ENCODE measurements at places on chromosomes 6 and 20.

- DNase-seq: peak; percentile 84
Observed at GRCh38 chr20:48750941-48751635, 76.7 kb downstream of the PREX1 start.

DNA sequence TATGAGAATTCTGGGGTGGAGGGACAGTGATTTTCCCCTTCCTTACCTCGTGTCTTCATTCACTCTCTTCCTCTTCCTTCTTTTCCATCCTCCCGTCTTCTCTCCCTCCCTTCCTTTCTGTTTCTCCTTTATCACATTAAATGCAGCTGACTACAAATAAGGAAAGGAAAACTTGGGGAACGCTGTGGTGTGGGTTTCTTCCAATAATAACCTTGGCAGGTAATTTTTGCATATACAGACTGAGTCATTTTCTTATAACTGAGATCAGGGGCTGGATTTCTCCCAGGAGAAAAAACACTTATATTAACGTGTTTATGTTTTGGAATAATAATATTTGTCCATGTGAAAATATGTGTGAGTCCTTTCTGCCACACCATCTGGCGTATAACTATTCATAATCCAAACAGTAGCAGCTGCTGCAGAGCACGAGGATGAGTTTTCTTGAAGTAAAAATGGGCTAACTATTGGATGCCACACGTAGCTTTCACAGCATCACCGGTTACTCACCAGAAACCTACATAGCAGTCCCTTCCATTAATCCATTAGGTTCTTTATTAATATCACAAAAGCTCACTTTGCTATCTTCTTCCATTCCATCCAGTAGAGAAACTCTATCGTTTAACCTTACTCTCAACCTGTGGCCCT is 139.2 kb upstream of the SASH1 start:
- DNase-seq: no peak

DNA sequence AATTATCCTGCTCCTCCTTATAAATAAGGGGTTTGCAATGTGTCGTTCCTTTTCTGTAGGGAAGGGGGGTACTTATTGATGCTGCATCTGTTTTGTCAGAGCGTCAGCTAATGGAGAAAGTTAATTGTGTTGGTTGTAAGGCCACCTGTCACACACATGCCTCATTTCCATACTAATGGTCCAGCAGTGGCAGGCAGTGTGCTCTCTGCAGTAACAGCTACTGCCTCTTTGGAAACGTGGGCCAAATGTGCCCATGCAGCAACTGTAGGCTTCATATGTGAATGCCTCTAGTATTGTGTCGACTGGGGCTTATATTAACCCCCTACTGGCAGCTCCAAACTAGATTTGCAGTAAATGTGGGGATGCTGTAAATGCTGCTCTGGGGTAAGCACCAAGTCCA is 56.3 kb upstream of the OLIG3 start:
- no peak for DNase-seq

GRCh38 chr6:133972388-133972787 is 19.4 kb downstream of the TBPL1 start:
- no peak for DNase-seq

GRCh38 chr6:129695373-129696027 is 14.5 kb downstream of the ARHGAP18 start:
- DNase-seq: no peak

DNA sequence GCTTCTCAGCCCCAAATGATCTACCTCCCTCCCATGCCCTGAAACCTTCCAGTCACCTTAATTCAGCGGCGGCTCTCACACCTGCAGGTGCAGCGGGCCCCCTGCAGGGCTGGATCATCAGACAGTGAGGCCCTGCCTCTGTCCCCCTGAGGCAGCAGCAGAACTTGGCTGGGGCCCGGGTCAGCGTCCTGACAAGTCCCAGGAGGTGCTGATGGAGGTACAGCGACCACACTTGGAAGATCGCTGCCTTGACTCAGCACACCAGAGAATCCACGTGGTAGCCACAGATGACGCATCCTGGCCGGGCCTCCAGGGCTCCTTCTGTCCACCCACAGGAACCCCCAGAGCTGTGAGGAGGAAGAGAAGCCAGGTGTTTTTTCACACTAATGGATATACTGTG is 116.4 kb upstream of the THBS2 start:
- no peak for DNase-seq

DNA sequence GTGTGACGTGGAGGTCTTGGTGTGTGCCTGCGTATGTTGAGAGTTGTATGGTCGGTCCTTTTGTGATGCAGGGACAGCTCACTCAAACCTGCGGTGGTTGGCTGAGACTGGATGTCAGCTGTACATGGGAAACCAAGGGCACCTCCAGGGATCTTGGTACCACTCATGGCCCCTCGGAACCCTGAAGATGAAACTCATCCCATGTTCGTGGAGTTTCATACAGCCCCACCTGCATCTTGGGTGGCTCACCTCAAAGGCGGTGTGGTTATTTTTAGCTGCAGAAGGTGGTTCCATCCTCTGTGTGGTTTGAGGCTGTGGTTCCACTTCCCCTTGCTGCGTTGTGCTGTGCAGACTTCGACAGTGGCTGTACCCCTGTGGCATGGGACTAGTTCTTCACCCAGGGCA is 52.6 kb upstream of the SLC22A1 start:
- DNase-seq: no peak

DNA sequence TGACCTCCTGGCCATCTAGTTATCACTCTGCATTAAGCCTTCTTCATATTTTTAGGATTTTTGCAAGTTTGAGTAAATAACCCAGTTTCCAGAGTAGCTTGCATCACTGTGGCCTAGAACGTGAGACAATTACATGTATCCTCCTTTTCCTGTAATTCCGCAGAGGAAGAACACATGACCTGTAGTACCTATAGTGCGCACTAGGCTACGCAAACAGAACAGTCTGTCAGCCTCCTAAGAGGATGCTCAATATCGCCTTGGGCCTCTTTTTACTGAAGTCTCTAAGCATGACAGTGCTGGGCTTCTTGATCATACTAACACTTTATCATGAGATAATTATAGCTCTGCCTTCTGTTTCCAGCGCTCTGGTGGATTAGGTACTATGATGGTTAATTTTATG is 20.2 kb upstream of the NR2E1 start:
- no peak for DNase-seq

- DNase-seq: no peak
Observed at GRCh38 chr20:60298647-60299046, 340.4 kb downstream of the CDH26 start.

DNA sequence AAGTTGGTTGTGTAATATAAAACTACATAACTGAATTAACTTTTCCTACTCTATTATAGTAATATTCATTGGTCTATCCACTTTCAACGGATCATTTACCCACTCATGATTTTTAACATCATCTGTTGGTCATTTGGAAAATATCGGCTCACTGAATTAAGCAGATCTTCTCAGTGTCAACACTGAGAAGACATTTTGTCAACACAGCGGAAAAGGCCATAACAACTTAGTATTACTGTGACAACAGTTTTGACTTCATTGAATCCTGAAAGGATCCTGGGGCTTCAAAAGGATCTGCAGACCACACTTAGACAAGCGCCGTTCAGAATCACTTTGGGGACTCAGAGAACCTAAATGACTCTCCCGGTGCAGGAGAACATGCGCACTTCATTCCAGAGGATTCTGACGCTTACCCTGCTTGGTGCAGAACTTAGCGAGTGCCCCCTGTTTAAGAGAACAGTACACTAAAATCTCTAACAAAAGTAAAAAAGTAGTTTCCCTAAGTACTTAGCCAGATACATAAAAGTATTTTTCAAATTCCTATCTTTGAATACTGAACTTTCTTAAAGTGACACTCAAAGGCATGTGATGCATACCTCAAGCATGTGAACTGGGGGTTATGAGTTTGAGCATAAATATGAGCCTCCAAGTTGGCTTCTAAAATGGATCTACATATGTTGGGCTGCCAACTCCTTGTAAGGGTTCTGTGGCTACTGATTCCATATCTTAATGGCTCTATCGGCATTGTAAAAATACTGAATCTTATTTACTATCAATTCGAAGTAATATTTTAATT is 4.0 kb downstream of the ZBTB2 start:
- no peak for DNase-seq

DNA sequence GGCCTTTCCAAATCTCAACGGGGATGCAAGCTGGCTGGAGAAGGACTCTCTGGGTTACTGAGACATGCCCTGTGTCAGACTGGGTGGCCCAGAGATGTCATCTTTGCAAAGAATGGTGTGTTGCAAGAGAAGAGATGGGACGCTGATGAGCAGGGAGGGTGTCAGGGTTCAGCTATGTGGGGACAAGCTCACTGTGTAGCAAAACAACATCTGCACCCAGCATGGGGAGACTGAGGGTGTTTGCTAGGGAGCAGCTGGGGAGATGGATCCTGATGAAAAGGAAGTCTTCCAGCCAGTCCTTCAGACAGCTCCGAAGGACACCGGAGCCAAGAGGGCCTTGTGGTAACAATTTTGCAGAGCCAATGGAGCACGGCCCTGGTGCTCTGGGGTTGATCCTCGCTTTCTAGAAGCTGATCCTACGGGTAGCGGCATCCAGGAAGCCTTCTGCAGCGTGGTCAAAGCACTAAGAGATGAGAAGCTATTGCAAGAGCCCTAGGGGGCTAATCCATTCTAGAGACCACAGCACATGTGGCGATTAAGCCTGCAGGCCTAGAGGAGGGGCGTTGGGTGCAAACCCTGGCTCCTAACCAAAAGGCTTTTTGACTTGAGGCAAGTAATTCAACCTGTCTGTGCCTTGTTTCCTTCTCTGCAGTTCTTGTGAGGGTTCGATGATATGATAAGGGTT is 39.9 kb downstream of the EDN3 start:
- no peak for DNase-seq

DNA sequence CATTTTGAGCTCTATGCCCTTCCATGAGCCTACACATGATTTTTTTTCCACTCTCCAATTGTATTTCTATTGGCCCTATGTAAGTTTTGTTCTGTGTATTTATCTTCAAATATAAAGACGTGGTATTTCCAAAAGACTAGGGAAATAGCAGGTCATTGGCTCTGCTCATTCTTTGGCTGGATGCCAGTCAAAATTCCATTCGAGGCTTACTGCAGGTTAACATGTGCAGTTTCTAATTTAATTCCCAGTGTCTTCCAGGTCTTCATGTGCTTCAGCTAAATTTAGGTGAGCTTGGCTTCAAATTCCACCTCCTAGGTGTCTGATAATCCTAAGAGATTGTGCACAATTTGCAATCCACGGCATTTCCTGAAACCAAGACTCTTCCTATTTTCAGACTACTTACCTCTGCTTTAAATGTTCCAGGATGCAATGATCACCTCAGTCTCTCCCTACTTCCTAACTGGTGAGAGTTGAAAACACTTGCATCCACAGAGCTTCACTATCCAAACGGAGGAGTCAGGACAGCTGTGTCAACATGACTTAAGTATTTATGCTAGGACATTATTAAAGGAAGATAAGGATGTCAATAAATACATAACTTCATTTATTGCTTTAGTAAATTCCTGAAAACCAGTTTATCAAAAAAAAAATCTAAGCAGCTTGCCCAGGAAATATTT is 236.1 kb downstream of the COL12A1 start:
- DNase-seq: no peak

GRCh38 chr6:62808565-62809293 is 402.5 kb upstream of the FKBP1C start:
- DNase-seq: no peak

DNA sequence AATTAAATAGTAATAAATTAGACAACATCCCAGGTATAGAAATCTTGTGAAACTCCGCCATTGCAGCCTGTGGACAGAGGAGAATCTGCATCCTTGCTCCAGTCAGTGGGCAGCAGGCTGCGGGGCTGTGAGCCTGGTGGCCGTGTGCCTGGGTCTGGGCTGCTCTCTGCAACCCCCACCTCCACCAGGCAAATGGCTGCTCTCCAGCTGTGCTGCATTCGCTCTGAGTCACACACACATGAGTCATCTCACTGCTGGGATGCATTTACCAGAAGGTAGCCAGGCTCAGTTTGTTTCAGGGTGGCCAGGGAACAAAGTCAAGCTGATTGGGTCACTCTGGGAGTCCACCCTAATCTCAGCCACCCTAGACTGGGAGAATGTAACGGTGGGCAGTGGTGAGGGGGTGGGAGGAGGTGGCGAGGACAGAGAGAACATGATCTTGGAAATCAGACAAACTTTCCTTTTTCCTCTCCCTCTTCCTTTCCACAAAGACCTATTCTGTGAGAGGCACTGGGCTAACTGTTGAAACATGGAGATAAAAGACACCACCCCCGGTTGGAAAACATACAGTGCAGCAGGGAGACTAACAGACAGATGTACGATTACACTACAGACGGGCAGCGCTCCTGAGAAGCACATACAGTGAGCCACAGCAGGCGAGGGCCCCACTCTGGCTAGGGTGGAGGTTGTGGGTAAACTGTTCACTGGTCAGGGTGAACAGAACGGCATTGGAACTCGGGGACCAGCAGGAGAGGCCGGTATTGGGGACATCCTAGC is 59.2 kb downstream of the TRAM2 start:
- peak; percentile 67 for DNase-seq

DNA sequence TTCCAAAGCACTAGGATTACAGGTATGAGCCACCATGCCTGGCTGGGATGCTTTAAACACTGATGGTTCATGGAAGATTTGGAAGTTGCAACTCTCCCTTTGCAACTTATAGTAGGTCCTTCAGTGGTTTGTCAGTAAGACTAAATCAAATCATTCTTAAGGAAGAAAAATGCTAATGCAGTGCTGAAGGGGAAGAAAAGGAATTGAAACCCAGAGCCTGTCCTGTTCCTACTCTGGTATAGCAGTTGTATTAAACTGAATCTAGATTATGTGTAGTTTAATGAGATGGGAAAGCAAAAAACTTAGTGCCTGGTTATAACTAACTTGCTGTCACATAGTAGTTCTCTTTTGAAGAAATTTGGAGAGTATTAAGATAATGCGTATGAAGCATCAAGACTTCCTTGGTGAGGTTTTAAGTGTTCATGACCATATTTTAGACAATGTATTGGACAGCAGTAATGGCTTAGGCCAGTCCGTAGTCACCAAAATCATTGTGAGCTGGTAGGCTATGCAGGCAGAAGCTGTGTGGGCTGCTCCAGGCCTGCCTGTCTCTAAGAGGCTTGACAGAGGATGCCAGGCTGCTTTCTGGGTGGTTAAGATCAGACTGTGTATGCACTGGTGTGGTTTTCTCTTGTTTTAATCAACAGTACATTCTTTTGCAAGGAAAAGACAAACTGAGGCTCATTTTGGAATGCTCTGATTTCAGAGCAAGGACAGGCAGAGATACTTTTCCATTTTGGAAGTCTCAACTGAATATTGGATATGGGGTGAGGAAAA is 14.0 kb downstream of the PAQR8 start:
- DNase-seq: peak; percentile 64

DNA sequence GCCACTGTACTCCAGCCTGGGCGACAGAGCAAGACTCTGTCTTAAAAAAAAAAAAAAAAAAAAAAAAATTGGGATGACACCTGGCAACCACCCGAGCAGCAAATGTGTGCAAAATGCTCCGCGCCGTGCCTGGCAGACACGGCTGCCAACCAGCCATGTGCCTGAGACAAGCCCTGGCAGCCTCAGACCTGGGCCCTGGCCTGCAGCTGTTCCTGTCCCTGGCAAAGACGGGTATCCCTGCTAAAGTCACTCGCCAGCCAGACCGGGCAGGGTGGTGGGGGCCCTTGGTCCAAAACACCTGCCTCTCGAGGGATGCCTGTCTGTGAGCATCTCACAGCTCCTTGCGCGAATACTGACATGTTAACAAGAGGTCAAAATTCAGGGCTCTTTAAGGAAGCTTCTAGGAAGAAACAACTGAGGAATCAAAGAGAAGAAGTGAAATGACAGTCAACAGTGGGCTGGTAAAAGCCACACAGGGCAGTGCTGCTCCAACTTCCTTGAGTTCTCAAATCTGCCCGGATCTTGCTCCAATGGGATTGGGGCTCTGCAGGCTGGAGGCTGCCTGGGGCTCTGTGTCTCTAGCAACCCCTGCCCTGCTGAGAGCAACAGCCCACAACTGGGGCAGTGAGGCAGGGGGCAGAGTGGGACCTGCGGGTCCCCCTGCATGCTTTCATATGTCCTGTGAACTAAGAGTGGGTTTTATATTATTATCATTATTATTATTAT is 53.4 kb downstream of the SYTL3 start:
- DNase-seq: no peak
